CD14-positive monocyte (primary cell): ENCODE measurements at places on chromosomes 2 and 18.
A peak's percentile ranks its signal among the peaks of the same experiment; 100 is the strongest.

DNA sequence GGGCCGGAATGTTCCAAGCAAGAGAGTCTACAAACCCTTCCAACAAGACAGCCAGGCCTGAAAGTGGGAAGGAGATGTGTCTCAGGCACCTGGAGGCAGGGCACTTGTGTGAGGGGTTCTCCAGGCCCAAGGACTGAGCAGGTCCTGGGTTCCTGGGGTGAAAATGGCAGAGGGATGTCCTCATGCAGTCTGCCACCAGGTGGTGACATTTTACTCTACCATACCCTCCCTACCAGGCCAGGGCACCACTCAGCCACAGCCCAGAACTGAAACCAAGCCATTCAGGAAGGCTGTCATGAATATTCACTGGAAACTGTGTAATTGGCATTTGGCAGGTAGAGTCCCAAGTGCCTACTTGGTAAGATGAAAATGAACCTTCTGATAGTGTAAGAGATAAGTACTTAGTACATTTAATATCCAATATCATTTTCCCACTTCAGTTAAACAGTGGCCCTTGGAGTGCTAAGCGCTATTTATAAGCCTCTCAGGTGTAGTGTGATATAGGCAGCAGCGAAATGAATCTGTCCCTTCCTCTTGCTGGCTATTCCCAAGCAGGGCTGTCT lies 185.1 kb downstream of the MYO5B start:
- H3K36me3 ChIP-seq: no peaks in the 10 kb centered on the region
- no peaks in the 10 kb centered on the region for H3K4me1 ChIP-seq
- H3K27me3 ChIP-seq: no peaks in the 10 kb centered on the region
- no peak overlapping the region for H3K4me3 ChIP-seq
- H3K27ac ChIP-seq: no peak overlapping the region

DNA sequence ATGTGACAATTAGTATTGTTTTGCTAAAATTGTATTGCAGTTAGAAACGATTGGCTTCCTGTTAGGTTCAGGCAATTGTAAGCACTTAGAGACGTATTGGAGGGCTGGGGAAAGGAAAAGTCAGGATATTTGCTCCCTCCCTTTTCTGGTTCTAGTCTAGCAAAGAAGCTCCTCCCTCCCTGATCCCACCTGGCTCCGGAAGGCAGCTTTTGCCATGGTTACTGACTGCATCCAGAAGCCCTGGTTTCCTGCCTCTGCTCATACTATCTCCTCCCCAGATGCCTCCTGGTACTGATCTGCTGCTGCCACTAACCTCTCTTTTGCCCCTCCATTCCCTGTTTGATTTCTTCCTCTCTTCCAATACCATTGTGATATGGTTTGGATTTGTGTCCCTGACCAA lies 275.9 kb downstream of the MREG start:
- DNase-seq: no peak
- no peaks in the 10 kb centered on the region for H3K36me3 ChIP-seq
- H3K27ac ChIP-seq: no peak overlapping the region
- no peak overlapping the region for H3K4me3 ChIP-seq

DNA sequence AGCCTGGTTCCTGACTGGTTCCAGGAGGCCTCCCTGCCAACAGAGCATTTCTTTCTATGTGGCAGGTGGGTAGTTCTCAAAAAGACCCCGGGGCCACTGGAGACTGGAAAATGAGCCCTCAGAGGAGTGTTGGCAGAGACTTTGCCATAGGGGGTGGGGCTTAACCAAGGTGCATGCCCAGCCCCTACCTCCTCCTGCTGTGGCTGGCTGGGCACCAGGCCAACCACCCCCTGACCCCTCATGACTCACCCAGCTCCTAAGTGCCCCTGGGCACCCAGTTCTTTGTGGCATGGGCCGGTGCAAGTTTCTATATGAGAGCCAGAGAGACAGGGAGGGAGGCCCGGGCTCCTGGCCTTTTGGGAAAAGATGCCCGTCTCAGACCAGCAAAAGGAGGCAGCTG lies 98.2 kb upstream of the SMAD2 start:
- H3K27me3 ChIP-seq: no peaks in the 10 kb centered on the region
- no peak for DNase-seq
- H3K27ac ChIP-seq: no peak overlapping the region

DNA sequence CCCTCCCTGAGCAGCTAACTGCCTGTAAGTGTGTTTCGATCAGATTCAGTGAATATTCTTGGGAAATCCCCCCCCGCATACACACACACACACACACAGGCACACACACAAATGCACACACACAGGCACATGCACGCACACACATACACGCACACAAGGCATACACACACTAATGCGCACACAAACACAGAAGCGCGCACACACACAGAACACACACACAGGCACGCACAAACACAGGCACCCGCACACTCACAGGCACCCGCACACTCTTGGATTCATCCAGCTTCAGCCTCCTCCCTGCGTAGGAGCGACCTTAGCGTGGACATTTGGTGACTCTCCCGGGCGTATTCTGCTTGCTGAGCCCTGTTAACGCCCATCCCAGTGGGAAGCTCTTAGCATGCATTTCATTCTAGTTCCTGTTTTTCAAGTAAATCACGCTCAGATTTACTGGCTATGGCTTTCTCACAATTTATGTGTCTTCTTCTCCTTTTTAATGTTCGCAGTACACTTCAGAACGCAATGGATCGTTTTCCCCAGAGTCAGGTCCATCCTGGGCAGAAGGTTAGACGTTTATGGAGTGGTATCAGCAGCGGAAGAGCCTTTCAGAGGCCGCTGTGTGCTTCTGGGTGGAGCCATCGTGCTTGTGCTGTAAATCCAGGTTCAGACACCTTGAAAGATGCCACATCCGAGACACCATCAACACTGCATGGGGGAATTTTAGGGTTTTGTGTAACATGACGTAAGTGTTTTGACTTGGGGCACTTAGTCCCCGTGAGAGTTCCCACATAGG lies 656.6 kb downstream of the GALR1 start:
- no peak overlapping the region for H3K27ac ChIP-seq
- H3K4me3 ChIP-seq: no peak overlapping the region
- no peaks in the 10 kb centered on the region for H3K4me1 ChIP-seq

DNA sequence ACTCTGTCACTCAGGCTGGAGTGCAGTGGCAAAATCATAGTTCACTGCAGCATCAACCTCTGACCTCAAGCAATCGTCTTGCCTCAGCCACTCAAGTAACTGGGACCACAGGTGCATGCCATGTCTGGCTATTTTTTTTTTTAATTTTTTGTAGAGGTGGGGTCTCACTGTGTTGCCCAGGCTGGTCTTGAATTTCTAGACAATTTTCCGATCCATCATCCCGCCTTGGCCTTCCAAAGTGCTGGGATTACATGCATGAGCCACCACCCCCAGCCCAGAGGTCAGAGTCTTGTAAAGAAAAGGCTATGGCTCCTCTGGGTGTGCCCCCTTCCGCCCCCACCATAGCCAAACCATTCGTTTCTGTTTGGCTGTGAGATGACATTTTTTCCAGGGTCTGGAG lies 13.1 kb upstream of the TMBIM1 start:
- H3K36me3 ChIP-seq: no peaks in the 10 kb centered on the region
- no peak for DNase-seq
- H3K27ac ChIP-seq: no peak overlapping the region
- H3K4me3 ChIP-seq: no peak overlapping the region
- H3K27me3 ChIP-seq: no peaks in the 10 kb centered on the region

DNA sequence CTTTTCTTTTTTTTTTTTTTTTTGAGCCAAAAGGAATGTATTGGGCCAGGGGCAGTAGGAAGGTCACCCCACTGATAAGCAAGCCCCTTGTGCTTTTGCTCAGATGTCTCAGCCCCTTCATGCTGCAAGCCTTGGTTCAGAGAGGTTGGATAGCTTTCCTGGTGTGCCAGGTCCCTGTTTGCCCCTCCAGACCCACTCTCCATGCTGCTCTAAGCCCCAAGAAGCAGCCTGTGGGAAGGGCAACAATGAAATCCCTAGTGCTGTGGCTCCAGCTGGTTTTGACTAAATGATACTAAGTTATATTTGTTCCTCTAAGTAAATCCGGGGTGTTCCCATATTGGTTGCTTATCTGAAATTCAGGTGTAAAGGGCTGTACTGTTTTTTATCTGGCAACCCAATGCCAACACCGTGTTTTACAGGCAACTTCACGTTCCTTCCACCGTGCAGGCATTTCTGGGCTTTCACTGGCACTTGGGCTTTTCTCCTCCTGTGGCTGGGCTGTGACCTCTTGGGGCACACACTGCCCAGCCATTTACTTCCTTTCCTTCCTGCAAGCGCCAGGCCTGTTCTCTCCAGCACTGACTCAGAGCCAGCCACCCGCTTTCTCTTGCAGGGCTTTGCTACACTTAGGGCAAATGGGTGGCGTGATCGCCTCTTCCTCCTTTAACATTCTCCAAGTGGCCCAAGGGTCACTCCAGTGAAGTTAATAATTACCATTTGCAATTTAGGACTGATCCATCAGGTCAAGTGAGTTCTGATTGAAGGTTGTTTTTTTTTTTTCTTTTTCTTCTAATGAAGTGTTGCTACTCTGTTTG lies 21.6 kb downstream of the MERTK start:
- no peaks in the 10 kb centered on the region for H3K27me3 ChIP-seq
- no peak overlapping the region for H3K4me3 ChIP-seq
- H3K27ac ChIP-seq: no peak overlapping the region
- H3K36me3 ChIP-seq: no peaks in the 10 kb centered on the region
- DNase-seq: peak; percentile 66
- peaks cover 9% of the 10 kb centered on the region for H3K4me1 ChIP-seq

DNA sequence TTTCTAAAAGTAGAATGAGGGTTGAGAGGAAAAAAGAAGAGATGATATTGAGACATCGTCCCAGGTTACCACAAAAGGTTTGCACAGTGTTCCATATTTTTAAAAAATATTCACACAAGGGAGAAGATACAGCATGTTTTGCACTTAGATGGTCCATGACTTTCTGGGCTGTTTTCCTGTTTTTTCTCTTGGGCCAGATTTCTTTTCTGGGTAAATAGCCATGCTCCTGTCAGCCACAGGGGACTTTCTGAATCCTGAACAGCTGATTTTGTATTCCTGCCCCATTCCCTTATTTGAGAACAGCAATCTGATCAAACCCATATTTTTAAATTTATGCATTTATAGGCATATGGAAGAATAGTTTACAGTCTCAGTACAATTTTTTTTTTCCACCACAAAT lies 185.9 kb upstream of the NRP2 start:
- H3K4me1 ChIP-seq: no peaks in the 10 kb centered on the region
- no peak overlapping the region for H3K4me3 ChIP-seq
- no peaks in the 10 kb centered on the region for H3K36me3 ChIP-seq
- no peak overlapping the region for H3K27ac ChIP-seq
- H3K27me3 ChIP-seq: no peaks in the 10 kb centered on the region

- no peaks in the 10 kb centered on the region for H3K4me1 ChIP-seq
- no peak for DNase-seq
- H3K4me3 ChIP-seq: no peak overlapping the region
- H3K36me3 ChIP-seq: no peaks in the 10 kb centered on the region
- no peaks in the 10 kb centered on the region for H3K27me3 ChIP-seq
These were observed 236.7 kb downstream of the TMX3 start for GRCh38 chr18:68478246-68478645.

GRCh38 chr18:73962256-73962655 lies 185.4 kb downstream of the FBXO15 start:
- H3K4me3 ChIP-seq: no peak overlapping the region
- no peak for DNase-seq
- no peaks in the 10 kb centered on the region for H3K36me3 ChIP-seq
- no peaks in the 10 kb centered on the region for H3K4me1 ChIP-seq
- H3K27me3 ChIP-seq: no peaks in the 10 kb centered on the region

- H3K27ac ChIP-seq: no peak overlapping the region
- no peak for DNase-seq
- no peaks in the 10 kb centered on the region for H3K4me1 ChIP-seq
- H3K36me3 ChIP-seq: no peaks in the 10 kb centered on the region
- no peak overlapping the region for H3K4me3 ChIP-seq
These were observed 846.2 kb downstream of the SLC4A3 start for GRCh38 chr2:220473611-220474010.

DNA sequence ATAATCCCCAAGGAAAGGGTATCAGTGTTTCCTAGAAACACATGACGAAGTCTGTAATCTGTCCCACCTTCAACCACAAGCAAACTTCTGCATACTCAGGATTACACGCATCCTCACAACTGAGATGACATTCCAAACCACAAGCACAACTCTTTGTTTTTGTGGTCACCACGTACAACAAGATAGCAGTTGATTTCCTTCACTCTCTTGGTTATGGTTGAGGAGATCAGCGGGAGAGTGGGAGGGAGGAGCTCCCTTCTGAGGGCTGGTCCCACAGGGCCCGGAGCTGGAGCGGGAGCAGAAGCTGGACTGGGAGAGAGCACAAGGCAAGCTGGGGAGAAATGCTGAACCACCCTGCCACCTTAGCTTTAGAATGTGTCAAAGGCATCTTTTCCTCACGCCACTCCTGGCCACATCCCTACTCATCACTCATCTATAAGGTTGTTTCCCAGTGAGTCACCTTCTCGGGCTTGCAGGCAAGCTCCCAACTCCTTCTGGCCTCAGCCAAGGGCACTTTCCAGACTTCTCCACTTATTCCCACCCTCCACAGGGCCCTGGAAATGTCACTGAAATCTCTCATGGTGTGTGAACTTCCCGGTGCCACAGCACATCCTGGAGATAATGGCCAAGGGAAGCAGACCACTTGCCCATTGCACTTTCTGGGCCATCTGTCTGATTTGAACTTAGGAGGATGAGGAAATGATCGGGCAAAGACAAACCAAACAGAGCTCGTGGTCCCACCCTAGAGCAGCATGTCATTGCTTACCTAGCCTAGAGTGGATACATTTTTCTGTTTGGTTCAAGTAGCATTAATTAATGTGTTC lies 98.9 kb upstream of the LGALSL start:
- no peak overlapping the region for H3K27ac ChIP-seq
- no peak overlapping the region for H3K4me3 ChIP-seq
- H3K36me3 ChIP-seq: no peaks in the 10 kb centered on the region
- DNase-seq: no peak

DNA sequence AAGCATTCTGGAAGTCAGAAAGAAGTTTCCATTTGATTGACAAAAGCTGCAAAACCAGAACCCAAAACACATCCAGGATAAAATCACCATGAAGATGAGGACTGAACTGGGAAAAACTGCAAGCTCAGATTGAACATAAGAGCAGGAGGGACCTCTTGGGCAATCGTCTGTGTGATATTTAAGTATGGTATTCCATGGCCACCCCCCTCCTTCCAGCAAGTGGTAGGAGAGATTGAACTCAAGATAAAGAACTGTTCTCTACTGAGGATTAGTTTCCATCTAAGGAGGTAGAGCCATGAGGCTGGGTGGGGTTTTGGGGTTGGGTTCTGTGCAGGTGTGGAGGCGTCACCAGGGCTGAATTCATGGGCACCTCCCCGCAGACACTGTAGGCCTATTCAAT lies 251.1 kb downstream of the NCKAP5 start:
- no peaks in the 10 kb centered on the region for H3K4me1 ChIP-seq
- H3K36me3 ChIP-seq: no peaks in the 10 kb centered on the region
- no peak for DNase-seq

DNA sequence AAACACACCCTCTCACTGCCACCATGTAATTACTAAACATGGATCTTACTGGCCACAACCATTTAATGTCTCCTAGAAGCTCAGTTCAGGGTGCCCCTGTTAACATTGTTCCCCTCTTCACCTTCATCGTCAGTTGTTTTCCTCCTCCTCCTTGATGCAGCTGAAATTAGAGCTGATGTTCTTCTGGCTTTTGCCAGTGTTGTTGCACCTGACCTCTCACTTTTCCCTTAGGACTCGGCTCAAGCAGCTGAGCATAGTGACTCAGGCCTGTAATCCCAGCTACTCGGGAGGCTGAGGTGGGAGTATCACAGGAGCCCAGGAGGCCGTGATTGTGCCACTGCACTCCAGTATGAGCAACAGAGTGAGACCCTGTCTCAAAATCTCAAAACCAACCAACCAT lies 70.8 kb downstream of the ACSL3 start:
- no peaks in the 10 kb centered on the region for H3K4me1 ChIP-seq
- H3K27ac ChIP-seq: peak overlapping the region; percentile 21
- no peak for DNase-seq
- H3K27me3 ChIP-seq: no peaks in the 10 kb centered on the region
- H3K4me3 ChIP-seq: no peak overlapping the region
